ENCODE measurements at places on chromosomes 2 and 18.

- DNase-seq: no peak
Observed at GRCh38 chr2:7835693-7836680, 845.9 kb upstream of the ID2 start.

GRCh38 chr2:238091436-238092060, 8.6 kb upstream of the ESPNL start:
- no peak for DNase-seq

DNA sequence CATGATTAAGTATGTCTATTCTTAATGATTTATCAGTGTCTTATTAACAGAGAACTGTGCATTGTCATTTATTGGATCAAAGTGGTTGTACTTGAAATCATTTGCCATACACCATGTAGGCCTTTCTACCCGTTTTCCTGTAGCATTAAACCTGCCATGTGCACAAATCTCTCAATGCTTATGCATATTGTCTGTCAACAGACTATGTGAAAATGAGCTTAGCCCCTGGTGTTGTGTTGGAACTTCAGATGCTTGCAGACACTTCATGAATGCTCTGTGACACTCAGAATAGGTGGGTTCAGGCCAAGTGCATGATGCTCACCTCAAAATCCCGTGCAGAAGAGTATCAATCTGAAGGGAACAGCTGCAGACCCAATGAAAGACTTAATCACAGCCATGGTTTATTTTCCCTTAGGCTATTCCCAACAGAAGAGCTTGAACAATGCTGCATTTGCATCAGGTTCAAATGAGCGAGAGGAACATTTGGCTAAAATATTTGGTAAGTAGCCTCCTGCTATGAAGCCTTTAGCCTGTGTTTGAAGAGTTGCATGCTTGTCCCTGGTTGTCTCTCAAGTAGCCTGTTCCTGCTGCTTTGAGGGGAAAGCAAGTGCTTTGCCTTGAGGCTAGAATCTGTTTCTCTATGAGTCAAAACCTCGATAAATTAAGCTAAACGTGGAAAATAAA, 6.1 kb downstream of the C2orf92 start:
- no peak for DNase-seq

GRCh38 chr2:61512768-61513398, 25.3 kb downstream of the XPO1 start:
- DNase-seq: no peak

DNA sequence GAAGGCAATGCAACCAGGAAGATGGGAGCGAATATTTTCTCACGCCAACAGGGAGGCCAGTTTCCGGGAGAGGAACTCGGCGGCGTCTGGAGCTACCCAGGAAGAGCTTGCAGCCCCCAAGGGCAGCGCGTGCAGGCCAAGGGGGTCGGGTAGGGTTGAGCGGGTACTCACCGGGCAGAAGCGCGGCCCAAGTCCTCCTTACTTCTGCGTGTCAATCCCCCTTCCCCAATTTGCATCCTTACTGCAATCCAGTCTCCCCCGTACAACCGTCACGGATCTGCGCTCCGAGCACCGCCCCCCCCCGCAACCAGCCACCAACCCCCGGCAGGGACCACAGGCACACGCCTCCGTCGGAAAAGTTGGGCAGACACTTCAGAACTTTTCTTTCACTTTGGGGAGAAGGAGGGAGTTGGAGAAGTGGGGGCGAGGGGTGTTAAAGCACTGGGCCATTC, 1.3 kb downstream of the ATP8B1 start:
- DNase-seq: peak; percentile 2

GRCh38 chr2:201852462-201852861, 46.1 kb downstream of the CDK15 start:
- no peak for DNase-seq

- DNase-seq: no peak
Observed at GRCh38 chr2:96150791-96151594, 5.8 kb upstream of the DUSP2 start.

DNA sequence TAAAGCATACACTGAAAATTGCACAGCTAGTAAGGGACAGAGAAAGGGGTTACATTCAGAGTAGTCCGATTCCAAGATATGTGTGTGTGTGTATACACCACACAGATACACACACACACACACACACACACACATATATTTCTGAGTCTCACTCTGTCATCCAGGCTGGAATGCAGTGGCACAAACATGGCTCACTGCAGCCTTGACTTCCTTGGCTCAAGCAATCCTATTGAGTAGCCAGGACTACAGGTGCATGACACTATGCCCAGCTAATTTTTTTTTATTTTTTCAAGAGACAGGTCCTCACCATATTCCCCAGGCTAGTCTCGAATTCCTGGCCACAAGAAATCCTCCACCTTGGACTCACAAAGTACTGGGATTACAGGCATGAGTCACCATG, 68.1 kb upstream of the ITPRID2 start:
- DNase-seq: no peak

- no peak for DNase-seq
Observed at GRCh38 chr2:19137433-19137832, 221.0 kb downstream of the OSR1 start.

DNA sequence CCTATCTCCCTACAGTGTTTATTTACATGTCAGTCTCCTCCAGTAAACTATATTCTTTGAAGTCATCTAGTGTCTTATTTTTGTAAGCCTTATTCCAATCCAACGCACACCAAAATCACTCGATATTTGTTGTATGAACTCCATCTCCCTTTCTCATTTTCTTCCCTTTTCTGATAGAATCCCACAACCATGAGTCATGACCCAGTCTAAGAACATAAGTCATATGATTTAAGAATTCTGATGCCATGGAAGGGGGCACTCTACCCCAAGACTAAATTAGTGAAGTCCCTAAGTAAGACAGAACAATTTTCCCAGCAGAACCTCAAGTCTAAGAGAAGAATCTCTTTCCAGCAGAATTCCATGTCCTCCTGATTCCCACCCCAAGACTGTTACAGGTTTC, 5.4 kb downstream of the CHMP3 start:
- no peak for DNase-seq

DNA sequence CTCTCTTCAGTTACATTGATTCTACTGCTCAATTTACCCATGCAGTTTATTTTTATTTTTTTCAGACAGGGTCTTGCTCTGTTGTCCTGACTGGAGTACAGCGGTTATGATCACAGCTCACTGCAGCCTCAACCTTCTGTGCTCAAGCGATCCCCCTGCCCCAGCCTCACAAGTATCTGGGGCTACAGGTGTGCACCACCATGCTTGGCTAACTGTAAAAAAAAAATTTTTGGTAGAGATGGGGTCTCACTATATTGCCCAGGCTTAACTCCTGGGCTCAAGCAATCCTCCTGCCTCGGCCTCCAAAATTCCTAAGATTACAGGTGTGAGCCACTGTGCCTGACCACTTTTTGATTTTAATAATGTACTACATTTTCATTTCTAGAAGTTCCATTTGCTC, 93.8 kb upstream of the RNU4ATAC start:
- DNase-seq: no peak

DNA sequence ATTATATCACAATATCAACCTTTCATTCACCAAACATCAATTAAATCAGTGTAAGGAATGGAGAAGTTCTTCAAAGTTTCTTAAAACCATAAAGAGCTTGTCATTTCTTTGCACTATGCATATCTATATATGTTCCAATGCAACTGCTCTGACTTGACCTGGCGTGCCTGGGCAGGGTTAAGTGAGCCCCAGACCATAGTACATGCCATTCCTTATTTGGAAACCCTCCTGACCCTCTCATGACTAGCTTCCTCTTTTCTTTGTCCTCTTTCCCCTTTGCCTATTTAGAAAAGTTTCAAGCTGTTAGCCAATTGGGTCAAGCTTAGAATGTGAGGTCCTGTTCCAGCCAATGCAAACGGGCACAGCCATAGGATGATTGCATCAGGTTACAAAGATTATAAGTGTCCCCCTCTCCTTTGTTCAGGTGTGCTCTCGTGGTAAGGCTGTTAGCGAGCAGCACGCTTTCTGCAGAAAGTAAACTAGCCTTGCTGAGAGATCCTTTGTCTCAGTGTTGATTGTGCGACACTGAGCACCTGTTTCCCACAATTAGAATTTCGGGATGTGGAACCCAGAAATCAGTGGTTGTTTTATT, 78.2 kb upstream of the UXS1 start:
- no peak for DNase-seq

GRCh38 chr18:64244571-64244970, 95.7 kb upstream of the LINC00305 start:
- DNase-seq: no peak

DNA sequence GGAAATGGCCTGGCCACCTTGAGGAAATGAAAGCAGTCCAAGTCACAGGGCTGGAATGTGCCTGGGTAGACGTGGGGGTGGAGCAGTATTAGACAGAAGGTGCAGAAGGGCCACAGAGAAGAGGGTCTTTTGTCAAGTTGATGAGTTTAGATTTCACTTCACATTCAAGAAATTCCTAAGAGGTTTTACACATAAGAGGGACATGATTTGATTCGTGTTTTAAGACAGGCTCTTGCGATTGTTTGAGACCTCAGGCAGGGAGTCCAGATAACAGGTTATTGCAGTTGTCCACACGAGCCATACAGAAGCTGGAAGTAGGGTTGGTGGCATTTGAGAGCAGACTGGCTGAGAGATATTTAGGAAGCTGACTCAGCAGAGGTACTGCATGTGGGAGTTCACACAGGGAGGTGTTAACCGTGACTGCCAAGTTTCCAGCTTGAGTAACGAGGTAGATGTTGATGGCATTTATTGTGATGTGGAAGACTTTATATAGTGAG, 64.6 kb downstream of the NEB start:
- no peak for DNase-seq

DNA sequence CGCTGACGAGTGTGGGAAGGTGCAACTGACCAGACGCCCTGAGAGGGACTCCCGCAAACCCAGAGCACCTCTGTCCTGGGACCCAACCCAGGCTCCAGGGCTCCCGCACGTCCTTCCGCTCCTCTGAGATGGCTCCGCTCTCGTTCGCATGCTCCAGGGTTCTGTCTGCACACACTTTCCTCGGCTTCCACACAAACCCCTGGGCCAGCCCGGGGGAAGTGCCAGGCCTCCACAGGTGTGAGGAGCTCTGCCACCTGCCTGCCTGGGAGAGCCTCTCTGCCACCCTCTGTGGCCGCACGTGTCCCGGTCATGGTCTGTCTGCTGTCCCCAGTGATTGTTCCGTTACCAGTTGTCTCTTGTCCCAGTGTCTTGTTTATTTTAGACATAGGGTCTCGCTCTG, 222.9 kb downstream of the HDAC4 start:
- no peak for DNase-seq

DNA sequence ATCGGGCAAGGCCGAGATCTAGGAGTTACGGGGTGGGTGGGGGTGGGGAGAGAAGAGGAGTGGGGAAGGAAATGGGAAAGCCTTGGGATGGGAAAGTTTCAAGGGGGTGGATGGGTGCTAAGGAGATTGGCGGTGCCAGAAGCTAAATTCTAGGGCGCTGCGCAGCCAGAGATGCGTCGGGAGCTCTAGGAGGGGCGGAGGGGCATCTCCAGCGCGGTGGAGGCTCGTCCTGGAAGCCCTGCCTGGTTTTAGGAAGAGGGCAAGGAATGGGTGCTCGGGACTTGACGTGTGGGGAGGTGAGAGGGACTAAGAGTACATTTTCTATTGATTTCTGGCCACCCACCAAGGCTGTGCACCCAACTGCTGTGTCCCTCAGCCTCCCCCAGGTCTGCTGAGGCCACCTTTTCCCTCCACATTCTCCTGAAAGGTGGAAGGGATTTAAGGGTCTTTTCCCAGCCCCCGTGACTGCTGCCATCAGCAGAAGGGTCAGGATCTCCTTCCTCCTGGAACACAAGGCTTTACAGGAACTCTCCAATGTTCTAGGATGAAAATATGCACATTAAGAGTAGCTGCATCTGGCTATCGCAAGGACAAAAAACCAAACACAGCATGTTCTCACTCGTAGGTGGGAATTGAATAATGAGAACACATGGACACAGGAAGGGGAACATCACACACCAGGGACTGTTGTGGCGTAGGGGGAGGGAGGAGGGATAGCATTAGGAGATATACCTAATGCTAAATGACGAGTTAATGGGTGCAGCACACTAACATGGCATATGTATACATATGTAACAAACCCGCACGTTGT, 1.4 kb downstream of the C2orf72 start:
- DNase-seq: no peak

- DNase-seq: no peak
Observed at GRCh38 chr2:38130876-38131275, 54.9 kb upstream of the CYP1B1 start.

- DNase-seq: no peak
Observed at GRCh38 chr2:65539633-65540032, 107.2 kb upstream of the SPRED2 start.

DNA sequence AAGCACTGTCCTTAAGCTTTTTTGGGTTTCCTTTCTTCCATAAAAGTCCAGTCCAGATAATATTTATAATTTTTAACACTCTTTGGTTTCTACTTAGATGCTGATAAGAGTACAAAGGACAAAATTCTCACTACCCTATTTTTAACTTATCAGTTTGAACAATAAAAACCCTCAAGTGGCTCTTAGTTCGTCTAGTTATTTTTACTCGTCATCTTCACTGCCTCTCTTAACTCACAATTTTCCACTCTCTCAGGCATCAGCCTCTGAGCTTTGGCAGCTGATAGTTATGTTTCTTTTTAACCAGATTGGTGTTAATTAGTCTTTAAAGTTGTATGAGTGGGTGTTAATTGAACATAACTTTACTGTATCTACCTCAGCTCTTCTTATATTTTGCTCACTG, 517.1 kb upstream of the SYT4 start:
- DNase-seq: no peak

GRCh38 chr2:96207073-96207773, 1.4 kb downstream of the STARD7 start:
- DNase-seq: no peak

GRCh38 chr2:126908721-126909177, 10.1 kb downstream of the TEX51 start:
- no peak for DNase-seq

DNA sequence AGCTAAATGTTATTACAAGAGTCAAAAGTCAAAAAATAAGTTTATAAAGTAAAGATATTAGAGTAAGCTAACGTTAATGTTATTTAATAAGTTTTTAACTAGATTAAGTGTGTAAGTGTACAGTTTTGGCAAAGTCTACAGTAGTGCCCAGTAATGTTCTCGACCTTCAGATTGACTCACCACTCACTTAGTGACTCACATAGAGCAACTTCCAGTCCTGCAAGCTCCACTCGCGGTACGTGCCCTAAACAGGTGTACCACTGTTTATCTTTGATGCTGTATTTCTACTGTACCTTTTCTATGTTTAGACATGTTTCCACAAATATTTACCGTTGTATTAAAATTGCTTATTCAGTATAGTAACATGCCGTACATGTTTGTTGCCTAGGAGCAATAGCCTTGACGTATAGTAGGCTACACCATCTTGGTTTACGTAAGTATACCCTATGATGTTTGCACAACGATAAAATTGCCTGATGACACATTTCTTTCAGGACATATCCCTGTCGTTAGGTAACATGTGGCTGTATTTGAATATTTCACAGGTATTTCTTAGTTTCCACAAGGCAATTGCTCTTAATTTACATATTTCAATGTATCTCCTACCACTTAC, 1641.9 kb upstream of the PIK3C3 start:
- DNase-seq: no peak
